ENCODE measurements at places on chromosomes 7 and 10.

DNA sequence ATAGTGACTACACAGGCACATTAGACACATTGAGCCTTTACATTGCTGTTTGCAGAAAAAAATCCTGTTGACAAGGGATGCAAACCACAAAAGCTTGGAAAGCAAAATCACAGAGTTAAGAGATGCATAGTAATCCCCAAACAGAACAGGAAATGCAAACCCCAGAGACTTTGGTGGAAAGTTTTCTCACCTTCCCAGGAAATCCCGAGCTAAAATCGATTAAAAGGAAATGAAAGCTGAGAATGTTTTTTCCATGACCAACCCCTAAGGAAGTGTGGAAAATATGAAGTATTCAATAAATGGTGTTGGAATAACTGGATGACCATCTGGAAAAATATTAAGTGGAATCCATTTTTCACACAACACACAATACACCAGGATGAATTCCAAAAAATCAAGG, 598.7 kb downstream of the GRID1 start:
- no peak for DNase-seq

DNA sequence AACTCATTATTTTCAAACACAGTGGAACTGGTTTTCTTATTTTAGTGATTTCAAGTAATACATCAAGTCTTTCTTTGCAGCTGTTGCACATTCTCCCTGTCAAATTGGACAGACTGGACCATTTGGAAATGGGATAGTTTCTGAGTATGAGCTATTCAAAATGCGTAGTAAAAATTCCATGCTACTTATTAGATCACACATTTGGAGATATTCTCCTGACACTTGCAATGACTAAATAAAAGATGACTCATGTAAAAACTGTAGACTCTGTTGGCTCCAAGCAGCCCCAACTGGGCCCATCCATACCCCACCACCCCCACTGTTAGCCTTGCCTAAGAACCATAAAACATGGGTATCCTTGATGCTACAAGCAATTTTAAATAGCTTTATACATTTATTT, 25.9 kb upstream of the BICC1 start:
- DNase-seq: no peak

- DNase-seq: no peak
Observed at GRCh38 chr10:47276071-47276470, 23.9 kb upstream of the GDF10 start.

DNA sequence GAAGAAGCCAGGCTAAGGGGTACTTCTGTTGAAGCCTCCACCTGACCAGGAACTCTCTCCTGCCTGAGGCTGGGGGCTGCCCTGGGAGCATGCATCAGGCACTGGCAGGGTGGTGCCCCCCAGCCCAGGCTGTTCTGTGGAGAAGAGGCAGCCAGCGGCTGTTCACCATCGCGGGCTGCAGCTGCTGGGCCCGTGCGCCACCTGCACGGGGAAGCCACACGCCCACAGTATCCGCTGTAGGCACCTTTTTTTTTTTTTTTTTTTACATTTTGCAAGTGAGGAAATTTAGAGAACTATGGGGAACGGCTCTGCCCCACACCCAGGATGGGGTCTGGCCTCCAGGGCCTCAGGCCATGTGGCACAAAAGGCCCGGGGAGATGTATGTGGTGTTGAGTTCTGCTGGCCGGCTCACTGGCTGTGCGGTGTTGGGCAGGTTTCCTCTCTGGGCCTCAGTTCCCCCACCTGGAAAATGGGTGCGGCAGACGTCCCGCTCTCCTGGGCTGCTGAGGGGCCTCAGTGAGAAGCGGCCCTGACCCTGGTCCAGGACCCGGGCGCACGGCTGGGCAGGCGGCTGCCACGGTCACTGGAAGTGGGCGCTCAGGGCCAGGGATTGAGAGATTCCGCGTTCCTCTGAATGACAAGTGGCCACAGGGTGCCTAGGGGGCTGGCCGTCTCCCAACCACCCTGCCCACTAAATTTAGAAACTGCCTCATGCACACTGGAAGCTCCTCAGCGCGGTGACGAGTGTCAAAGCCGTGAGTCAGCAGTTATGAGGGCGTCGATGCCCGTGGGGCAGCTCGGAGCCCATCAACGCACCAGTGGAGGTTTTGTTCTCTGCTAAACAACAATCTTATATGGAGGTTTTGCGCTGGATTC, 8.8 kb upstream of the INTS1 start:
- DNase-seq: no peak

GRCh38 chr10:113820507-113820906, 33.4 kb downstream of the DCLRE1A start:
- no peak for DNase-seq

Measured in DMS 273 treated with DMSO at 0.1 percent for 48 hours (cell line).